Amygdala (tissue), 56 donors: ENCODE measurements at places on chromosomes 7 and 10.
A peak's percentile ranks its signal among the peaks of the same experiment; 100 is the strongest.

- DNase-seq, result no peak
These were observed 49.9 kb upstream of the RELN start for GRCh38 chr7:104039363-104039762.

DNA sequence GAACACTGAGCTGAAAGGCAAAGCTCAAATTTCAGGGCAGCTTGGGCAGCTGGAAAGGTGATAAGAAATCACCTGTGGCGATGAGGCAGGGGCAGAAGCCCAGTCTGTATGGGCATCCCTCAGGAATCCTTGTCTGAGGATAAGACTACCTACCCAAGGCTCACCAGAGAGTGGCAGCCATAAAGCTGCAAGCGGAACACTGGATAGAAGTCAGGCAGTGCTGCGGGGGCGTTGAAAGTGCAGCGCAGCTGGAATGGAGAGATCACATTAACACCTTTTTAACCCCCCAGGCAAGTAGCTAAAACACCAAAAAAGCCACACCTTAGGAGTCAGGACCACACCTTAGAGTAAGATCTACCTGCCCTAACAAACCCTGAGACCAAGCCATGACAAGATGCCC lies 38.2 kb downstream of the ABCB5 start:
- no peak for DNase-seq

DNA sequence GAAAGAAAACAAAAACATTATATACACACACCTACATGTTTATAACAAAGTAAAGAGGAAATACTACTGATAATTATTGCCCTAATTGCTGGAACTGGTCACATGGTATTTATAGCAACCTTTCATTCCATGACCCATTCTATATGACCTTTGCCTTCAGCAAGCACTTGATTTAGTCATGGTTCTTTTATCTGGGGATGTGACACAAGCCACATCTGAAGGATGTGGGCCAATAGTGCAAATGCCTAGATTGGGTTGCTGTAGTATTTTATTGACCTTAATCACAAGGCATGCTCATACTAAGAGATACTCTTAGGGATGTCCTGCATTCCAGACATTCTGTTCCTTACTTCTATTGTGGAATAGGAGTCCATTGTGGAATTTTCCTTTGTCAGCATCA lies 723.5 kb upstream of the POM121L12 start:
- no peak for DNase-seq

GRCh38 chr10:63554657-63555056 lies 33.5 kb downstream of the REEP3 start:
- no peak for DNase-seq

DNA sequence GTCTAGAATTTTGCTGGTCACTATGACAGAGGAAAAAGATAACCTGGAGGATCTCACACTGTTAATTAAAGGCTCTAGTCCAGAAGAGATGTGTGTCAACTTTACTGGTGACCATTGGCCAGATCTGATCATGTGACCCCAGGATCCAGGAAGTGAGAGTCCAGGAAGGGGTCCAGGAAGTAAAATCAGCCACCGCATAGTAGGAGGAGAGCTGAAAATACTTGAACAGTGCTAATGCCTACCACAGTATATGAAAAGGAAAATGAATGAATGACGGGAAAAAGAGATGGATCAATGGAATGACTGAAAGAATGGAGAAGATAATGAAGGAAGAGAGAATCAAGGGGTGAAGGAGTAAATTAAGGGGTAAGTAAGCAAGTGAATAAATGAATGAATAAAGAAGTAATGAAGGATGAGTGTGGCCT lies 415.3 kb downstream of the RPS24 start:
- DNase-seq, result no peak

DNA sequence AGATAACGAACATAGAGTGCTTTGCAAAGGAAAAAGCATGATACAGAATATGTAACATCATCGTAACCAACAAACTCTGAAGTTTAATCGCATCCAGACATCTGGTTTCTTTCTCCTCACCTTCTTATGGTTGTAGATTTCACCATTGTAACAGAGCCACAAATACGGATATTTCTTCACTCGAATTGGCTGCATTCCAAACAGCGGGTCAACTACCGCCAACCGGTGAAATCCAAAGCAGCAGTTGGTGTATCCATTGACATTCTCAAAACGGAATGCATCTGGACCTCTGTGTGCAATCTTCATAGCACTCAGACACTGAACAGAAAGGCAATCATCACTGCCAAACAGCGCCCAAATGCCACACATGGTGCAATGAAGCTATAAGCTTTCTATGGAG lies 3.4 kb downstream of the ASNS start:
- DNase-seq, result no peak

DNA sequence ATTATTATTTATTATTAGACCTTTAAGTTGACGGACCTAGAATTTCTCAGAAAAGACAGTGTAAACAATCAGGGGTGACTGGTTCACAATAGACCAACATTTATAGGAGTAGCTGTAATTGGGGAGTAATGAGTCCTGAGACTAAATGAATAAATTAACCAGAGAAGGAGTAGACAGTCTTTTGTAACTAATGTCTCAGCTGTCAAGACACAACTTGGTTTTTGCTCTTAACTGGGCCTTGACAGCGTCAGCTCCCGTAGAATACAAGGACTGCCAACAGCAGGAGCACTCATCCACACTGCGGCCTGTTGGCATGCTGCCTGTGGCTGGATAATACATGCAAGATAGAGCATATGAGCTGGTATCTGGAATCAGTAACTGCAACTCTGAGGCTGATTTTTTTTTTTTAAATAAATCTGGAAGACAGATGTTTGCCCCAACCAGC lies 123.9 kb downstream of the CACNA2D1 start:
- DNase-seq, result peak; percentile 71

DNA sequence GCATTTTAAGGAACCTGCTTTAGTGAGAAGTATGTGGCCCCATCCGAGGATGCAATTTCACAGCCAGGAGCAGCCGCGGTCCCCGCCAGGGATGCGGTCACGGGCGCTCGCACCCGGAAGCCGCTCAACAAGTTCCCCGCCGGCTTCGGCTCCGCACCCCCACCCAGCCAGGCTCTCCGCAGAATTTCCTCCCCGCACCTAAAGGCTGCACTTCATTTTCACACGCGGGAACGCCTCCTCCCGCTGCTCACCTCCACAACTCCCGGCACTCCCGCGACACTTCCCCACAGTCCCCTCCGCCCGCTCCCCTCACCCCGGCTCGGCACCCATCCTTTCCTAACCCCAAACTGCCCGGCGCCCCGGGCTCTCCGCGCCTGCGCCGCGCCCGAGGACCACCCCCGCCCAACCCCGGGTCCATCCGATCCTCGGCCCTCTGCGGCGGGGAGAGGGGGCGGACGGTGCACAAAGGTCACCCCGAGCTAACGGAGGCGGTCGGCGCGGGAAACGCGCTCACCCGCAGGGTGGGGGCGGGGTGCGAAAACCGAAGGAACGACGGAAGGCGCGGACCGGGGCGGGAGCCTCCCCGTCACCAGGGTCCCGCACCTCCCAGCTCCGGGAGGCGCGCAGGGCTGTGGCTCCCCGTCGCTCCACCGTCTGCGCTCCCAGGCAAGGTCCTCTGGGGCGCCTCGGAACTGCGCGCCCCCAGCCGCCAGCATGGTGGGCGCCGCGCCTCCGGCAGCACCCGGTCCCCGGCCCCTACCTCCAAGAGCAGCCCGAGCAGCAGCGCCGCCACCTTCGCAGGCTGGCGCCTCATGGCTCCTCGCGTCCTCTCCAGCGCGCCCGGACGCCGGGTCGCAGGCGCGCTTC lies 558 bp downstream of the VOPP1 start:
- DNase-seq, result no peak

DNA sequence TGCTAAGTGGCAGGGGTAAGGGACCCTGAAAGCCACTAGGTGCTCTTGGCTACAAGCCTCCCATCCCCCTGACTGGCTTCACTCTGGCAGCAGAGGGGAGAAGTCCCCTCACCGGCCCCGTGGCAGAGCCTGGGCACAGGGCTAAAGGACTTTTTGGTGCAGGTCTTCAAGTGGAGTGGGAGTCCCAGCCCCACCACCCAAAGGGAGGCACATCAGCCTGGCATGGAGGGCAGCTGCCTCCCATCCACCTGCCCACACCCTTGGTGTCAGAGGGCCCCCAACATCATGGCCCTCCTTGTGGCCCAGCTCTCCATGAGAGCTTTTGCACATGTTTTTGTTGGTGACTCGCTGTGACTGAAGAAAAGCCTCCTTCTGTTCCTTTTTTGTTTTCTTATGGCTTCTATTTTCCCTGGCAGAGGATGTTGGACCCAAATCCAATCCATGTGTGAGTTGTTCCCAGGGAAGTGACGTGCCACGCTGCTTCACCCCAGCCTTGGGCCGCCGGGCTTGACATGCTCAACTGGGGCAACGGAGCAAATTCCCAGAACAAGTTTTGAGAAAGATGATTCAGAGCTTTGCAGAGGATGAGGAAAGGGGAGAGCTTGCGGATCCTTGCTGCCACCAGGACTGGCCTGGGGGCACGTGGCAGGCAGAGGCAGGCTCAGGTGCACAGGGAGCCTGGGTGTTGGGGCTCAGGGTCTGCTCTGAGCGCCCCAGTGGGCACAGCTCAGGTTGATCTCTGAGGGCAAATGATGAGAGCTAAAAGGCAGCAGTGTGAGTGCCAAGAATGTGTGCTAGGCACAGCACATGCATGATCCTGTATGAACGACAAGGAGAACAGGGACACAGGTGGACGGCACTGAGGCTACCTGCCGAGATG lies 1.9 kb upstream of the AEBP1 start:
- no peak for DNase-seq
